ENCODE measurements at places on chromosomes 1 and 21.

DNA sequence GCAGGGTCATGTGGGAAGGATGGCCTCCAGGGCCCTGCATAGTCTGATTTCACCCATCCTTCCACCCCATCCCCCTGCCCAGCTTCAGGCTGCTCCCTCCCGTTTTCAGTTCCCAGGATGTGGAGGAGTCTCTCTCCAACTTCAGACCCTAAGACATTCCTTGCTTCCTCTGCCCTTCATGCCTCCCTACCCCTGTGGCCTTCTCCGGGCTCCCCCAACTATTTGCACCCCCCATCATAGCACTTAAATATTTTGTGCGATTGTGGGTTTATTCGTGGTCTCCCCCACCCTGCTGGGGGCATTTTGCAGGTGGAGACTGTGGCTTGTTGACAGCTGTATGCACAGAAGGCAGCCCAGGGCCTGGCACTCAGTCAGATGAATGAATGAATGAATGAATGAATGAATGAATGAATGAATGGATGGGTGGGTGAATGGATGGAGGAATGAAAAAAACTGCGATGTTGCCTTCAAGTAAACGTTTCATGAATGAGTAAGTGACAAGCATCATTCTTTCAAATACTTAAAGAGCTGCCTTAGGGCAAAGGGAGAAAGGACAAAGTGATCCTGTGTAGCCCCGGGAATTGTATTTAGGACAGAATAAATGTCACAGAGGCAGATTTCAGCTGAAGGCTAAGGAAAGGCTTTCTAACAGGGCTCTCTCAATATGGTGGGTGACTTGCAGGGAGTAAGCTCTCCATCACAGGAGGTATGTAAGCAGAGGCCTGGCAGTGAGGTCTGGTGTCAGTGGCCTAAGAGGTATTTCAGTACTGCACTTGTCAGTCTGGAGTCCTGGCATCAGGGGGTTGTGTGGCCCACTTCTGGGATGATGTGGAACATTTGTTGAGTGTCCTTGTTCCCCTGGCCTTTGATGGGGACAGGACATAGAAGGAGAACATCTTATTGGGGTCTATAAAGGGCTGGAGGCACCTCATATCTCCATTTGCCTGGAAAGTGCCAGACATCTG, 156.4 kb downstream of the PTPRU start:
- DNase-seq: no peak

- no peak for DNase-seq
These were observed 37.1 kb upstream of the CSF1 start for GRCh38 chr1:109873278-109874175.

DNA sequence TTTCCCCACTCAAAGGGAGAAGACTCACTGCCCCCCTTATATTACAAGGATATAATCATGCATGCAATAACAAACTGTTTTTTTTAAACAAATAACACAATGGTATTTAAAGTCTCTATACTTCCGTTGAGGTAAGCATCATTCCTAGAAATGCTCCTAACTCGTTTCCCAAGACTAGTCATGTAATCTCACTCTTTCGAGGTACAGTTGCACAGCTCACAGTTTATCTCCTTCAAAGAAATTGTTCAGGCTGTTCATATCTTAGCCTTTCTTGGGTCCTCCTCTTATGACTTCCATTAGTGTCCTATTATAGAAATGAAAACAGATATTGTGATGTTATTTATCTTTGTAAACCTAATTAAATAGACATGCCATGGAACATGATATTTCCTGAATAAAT, 705.0 kb downstream of the KCNT2 start:
- no peak for DNase-seq

DNA sequence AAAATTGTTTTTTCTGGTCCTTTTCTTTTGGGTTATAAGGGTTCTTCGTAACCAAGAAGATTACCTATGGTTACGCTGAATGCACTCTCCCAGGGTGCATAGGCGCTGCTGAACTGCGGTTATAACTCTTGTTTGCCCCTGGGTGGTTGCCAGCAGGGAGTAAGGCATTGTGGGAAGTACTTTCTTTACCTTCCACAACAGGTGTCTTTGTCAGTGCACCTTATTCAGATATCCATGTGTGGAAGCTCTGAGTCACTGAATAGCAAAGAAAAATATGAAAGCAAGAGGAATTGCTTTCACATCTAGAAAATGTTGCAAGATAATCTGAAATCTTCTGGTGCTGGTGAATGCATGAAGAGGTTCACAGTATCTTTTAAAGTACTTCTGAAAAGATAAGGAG, 124.4 kb upstream of the CACYBP start:
- DNase-seq: peak; percentile 22

- no peak for DNase-seq
These were observed 382.8 kb downstream of the AMY1C start for GRCh38 chr1:104132382-104132973.

DNA sequence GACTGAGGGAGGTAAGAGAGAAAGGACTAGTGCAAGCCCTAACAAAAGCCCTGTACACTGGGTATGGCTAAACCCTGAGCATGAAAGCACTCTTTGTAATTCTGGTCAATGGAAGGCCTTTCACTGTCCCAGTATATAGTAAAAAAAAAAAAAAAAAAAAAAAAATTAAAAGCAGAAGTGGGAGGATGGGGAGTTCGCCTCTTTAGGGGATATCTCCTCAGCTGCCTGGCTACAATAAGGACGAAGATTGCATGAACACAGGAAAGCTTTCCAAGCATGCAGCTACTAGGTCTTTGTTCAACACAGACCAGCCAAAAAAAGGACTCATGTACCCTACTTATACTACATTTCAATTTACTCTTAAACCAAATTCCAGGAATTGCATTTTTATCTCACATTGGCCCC, 59.1 kb downstream of the EIF4G3 start:
- DNase-seq: no peak

DNA sequence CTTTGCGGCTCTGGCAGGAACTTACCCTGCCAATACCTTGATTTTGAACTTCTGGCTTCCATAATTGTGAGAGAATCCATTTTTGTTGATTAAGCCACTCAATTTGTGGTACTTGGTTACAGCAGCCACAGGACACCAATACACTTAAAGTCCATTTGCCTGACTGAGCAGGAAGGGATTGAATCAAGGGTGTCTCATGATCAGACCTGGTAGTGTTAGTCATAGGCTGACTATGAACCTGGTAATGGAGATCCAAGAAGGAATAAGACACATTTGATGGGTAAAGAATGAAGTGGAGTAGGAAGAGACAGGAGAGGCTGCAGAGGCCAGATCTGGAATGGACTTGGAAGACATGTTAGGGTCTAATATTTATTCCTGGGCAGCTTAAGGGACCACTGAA, 31.2 kb upstream of the MAP1LC3C start:
- DNase-seq: no peak

DNA sequence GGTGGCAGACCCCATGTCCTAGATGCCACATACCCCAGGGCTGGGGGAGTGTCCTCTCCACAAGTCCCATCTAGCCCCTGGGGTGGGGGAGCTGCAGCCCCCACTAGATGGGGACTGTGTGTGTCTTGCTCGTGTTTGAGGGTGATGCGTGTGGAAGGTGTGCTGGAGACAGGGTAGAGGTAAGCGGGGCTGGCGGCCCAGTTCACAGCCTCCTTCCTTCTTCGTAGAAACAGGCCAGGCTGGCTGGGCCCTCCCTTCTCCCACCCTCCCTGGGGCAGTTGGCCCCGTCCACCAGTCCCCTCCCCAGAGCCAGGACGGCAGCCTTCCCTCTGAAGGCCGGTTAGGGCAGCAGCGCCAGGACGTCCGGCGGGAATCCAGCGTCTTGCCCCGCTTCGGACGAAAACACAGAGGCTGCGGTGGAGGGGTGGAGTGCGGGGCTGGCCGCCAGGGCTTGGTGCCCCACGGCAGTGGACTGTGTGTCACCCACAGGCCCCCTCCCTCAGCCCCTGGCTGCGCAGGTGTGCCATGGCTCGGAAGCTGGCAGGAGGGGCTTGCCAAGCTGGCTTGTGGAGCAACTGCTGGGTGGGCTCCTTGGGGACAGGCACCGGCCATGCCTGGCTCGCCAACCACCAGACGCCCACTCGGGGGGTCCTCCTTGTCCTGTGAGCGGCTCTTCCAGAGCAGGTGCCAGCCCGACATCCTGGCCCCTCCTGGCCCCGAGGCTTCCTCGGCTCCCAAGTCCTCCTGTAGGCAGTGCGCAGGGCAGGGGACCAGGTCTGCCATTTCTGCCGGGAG, 3.6 kb downstream of the PRDM16 start:
- DNase-seq: no peak

GRCh38 chr1:202162047-202162417, 1.6 kb upstream of the PTPN7 start:
- peak; percentile 58 for DNase-seq

DNA sequence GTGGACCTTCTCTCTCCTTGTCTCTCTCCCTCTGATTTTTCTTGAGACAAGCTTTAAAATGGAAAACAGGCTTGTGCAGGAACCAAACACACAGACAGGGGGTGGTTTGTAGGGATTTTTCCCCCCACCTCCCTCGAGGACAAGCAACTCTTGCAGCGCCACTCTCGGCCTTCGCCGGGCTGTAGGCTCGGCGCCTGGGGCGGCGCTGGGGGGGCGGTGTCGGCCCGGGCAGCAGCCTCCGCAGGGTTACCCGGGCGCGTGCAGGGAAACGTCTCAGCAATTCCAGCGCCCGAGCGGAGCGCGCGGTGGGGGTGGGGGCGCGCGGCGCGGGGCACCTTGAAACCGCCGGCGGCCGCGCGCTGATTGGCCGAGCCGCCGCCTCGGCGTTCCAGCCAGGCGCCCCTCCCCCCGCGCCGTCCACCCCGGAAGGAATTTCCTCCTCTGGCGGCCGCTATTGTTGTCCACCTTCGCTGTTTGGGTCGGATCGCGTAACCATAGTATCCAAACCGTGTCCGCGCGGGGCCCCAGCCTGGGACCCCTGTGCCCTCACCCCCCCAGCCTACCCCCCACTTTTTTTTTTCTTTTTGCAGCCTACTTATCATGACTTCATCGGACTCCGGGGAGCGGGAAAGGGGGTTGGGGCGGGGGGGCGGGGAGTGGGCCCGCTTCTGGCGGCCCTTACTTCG, 59.8 kb upstream of the ACOT11 start:
- DNase-seq: peak; percentile 82

GRCh38 chr1:56034222-56034621, 545.1 kb downstream of the PLPP3 start:
- DNase-seq: no peak

DNA sequence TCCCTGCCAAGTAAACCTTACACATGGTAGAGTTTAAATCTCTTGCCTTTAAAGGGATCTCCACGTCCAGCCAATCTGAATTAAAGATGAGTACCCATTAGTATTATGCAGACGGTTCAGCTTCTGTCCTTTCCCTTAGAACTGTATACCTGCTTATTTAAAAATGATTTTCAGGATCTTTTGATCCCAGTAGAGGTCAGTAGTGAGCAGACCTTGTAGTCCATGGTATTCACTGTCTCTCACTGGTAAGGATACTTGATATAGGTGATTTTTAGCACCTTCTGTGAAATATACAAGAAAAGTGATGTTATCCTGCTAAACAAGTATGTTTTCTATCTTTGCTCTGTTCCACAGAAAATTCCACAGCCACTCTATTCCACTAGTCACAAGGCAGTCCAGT, 1211.6 kb upstream of the ADGRL4 start:
- DNase-seq: no peak

DNA sequence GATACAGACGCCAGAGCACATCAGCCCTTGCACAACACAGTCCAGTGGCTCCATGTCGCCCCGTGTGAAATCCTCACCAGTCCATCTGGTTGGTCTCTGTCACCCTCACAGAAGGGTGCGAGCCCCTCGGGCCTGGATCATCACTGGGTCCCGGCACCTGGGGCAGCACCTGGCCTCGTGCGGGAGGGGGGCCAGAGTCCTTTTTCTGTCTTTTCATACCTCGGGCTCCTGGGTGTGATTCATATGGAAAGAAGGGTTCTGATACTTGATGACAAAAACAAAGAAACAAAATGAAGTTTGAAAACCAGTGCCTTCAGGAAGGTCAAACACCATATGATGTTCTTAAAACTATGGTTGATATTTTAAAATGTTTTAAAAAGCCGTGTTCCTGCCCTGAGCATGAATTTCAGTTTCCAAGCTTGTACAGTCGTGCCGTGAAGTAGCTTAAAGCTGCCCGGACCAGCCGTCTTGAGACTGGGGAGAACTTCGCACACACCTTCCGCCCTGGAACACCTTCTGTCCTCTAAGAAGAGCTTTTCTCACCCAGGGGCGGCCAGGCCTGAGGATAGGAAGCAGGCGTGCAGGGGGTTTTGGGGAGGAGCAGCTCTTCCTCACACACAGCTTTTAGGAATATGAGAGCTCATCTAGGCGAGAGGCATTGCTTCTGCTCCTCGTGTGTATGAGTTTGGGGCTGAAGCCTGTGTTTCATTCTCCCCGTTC, 35.2 kb downstream of the SLC37A1 start:
- DNase-seq: no peak

DNA sequence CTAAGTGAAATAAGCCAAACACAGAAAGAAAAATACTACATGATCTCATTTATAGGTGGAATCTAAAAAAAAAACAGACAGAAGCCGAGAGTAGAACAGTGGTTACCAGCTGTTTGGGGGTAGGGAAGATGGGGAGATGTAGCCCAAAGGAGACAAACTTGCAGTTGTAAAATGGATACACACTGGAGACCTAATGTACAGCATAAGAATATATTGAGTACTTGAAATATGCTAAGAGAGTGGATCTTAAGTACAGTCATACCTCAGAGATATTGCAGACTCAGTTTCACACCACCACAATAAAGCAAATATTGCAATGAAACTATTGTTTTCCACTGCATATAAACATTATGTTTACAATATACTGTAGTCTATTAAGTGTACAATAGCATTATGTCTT, 316.7 kb downstream of the LRRC40 start:
- DNase-seq: no peak

DNA sequence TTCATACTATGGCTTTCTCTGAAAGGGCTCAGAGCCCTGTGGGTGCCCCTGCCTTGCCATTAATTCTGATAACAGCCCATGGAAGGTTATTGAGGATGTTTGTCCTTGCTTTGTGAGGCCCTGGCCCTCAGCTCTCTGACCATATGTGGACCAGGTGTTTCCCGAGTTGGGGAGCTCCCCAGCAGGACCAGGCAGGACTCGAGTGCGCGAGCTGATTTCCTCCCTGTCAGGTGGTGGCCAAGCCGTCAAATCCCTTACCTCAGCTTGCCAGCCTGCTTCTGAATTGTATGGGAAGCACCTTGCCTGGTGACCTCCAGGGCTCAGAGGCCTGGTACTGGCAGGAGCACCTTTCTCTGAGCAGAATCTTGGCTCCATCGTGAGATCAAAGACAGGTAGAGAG, 17.9 kb upstream of the SDE2 start:
- DNase-seq: no peak

GRCh38 chr1:195462646-195463045, 1145.6 kb downstream of the KCNT2 start:
- DNase-seq: no peak

- no peak for DNase-seq
These were observed 46.2 kb downstream of the L1TD1 start for GRCh38 chr1:62240651-62241370.
